ENCODE measurements at places on chromosomes 6 and 20.

- peak; percentile 90 for DNase-seq
Measured at GRCh38 chr6:32868257-32868788, 14.3 kb downstream of the PSMB9 start.

DNA sequence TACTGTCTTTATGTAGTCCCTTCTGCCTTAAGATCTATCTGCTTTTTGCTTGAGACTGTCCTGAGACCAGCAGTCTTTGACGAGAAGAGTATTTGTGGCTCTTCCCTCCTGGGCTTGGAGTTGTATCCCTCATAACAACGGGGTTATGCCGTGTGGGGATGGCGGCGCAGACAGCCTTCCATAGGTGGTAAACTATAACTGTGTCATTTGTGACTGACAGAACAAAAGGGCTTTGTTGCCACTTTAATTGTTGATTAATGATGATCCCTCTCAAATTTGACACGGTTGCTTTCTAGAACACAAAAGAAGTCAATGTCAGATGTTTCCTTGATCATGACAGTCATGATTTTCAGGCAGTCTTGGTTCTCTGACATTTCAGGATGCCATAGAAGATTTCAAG is 196.6 kb downstream of the JARID2 start:
- DNase-seq = no peak

DNA sequence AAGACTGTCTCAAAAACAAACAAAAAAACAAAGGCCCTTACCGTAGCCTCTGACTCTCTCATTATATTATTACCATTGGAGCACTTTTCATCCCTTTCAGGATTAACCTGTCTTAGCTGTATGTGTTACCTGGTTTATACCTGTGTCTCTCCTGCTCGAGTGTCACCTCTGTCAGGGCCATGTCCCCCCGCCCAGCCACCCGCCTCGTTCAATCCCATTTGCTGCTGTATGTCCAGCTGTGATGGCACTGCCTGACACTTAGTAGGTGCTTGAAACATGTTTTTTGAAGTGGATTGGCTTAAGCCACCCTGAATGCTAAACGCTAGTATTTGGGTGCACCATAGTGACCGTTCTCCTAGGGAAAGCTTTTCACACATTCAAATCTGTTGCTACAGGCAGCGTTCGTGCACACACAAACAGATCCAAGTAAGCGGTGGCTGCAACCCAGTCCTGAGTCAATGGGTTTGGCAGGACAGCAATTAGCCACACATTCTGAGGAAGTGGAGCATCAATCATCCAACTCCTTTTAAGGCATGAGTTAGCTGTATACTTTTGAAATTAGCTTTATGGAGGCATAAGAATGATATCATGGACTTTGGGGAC is 98.9 kb upstream of the ZNF217 start:
- DNase-seq = no peak

GRCh38 chr6:17705428-17705777 is 1.3 kb downstream of the NUP153 start:
- no peak for DNase-seq

DNA sequence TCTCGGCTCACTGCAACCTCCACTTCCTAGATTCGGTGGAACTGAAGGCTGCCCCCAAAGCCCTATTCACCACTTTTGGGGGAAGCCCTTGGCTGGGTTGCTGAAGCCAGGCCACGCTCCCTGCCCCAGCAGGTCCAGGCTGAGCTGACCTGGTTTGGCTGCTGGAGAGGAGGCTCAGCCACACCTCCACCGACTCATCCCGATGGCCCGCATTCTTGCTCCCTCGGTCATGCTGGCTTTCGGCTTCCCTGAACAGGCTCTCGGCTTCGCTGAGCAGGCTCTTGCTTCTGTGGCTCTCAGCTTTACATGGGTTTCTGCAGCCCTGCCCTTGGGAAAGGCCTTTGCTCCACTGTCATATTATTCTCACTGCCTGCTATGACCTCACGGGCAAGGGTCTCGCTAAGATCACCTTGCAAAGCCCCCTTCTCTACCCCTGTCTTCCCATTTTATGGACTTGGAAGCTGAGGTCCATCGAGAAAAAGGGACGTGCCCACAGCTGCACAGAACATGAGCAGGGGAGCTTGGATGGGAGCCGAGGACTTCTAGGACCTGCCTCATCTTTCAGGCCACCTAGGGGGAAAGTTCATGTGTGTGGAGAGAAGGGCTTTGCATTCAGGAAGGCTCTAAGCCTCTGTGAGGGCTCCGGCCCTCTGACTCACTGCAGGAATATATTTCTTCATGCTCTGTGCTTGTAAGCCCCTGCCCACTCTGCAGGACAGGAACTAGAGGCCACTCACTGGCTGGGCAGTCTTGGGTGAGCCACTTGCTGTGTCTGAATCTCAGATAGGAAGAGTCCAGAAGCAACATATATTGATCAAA is 15.6 kb downstream of the ARHGAP40 start:
- DNase-seq = no peak

- peak; percentile 4 for DNase-seq
Measured at GRCh38 chr6:30915591-30915946, 1.5 kb downstream of the VARS2 start.

DNA sequence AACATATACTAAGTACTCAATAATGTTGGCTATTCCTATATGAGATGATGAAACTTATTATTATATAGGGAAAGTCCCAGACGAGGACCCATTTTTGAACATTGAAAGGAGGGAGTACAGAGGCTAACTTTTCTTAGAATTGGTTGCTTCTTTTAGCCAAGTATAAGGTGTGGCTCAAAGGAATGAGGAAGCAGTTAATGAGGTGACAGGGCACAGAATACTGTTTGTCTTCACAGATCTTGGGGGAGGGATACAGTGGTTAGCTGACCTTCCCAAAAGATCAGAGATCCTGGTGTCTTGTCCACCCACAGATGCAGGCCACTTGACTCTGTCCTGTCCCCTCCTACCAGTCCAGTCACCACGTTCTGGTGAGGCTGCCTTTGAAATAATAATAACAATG is 67.8 kb upstream of the EPB41L1 start:
- no peak for DNase-seq

DNA sequence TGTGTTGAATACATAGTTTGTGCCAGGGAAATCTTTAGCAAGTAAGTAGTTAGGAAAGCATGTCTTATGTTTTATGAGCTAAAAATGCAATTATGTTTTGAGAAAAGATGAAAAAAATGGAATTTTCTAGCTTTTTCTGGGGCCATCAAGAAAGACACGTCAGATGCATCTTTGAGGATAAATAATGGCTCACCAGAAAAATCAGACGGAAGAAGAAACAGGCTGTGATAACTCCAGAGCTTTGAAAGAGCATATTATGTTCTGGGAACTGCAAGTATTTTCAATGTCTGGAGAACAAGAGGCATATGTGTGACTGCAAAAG is 173.7 kb downstream of the CLVS2 start:
- no peak for DNase-seq

GRCh38 chr20:39857187-39857586 is 831.8 kb downstream of the MAFB start:
- DNase-seq = no peak

GRCh38 chr6:116624036-116624805 is 7.9 kb downstream of the RSPH4A start:
- DNase-seq = no peak

DNA sequence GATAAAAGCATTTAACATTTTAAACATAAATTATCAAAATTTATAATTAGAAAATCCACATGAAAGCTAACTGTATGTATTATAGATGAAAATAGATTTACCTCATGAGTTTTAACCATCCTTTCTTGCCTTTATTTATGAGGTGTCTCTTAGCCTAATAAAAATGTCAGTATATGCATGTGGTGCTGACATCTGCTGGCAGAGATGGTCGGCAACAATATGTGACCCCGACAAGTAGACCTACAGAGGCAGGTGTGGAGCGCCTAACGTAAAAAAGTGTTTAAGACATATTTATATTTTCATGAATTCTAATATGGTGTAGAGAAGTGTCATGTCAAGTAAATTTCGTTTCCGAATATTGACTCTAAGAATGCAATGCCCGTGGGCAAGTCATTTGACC is 149.0 kb upstream of the FUT9 start:
- DNase-seq = no peak

DNA sequence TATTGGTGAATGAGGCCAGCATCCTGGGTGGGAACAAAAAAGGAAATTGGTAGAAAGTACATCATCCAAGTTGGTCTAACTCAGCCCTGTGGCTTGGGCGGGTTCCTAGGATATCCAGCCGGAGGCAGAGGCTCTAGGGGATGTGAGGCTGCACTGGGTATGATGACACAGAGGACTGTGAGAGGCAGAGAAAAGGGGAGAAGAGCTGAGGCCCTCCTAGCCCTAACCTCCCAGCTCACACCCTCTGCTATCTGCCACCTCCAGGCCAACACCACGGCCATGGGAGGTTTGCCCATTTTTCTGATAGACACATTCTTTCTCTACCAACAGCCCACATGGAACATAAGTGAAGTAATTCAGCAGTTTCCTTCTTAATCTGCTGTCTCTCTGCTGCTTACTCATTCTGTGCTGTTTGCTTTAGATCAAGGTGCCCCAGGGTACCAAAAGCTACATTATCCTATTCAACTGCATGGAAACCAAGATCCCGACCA is 284.4 kb downstream of the ESR1 start:
- no peak for DNase-seq

DNA sequence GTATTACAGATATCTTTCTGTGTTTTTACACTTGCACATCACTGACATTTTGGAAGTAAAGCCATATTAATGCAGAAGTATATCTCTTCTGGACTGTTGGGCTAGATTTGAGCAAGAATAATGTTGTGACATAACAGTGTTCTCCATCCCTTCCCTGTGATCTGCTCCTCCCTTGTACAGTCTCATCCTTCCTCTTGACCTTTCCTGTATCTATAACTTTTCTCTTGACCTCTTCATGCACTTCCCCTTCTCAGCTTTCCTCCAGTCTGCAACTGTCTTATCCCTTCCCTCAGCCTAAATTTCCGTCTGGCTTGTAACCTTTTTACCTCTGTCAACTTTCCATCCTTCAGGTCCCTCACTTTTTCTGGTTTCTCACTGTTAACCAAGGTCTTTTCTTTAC is 29.8 kb downstream of the NCOA3 start:
- no peak for DNase-seq

GRCh38 chr6:133551847-133552341 is 310.7 kb downstream of the EYA4 start:
- no peak for DNase-seq

All from activated CD4-positive, alpha-beta T cell treated with anti-CD3 and anti-CD28 coated beads, Interleukin-2, amount 50 U/mL, for 48 hours (primary cell).